ENCODE measurements at places on chromosomes 16 and 17.

DNA sequence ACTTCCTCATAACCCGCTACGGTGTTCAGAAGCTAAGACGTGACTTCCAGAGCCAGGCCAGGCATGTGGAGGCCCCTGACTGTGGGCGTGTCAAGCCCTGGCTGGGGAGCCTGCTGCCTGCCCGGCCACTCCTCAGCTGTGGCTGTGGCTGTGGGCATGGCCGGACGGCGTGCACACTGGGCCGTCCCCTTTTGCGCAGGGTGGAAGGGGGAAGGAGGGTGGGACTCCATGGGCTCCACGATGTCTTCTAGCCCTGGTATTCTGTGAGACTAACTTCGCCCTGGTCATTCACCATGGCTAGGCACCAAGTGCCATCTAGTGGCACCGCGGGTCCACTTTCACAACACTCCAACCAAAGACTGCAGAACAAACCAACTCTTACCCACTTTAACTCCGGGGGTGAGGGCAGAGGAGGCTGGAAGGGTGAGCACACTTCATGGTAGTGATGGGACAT is 67.9 kb downstream of the N4BP1 start:
- DNase-seq, result no peak

- DNase-seq, result no peak
These were observed 3.6 kb downstream of the ZNF267 start for GRCh38 chr16:31876951-31877828.

DNA sequence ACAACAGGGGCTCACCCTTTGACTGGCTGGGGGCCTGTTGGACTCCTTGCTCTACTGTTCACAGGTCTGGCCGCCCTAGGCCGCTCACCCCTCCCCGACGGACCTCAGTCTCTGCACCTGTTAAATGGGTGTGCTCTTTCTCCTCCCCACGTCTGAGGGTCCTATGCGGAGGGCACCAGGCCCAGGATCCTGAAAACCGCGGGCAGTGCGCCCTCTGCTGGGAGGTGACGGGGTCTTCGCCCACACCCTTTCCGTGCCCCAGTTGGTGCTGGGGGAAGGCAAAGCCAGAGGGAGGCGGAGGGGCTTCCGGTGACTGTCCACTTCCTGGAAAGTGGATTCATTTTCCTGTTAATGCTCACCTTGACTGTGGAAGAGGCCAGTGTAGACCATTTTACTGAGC is 1010.9 kb downstream of the KCNJ18 start:
- DNase-seq, result no peak

DNA sequence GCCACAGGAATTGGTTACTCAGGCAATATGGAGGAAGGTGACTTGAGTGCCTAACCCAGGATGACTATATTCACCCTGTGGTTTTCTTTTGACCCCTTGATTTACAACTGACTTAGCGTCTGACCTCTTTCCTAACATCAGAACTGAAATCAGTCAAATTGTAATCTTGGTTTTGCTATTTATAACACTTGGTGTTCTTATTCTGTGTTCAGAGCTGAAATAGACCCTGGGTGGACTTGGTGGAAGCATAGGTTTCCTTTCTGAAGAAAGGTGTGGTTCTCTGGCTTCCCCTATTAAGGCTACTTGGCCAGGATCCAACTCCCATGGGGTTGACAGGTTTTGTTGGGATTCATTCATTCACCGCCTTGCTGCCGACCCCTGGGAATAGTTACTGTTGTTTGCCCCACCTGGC is 80.8 kb downstream of the CLEC16A start:
- no peak for DNase-seq

All from esophagus squamous epithelium (tissue), 5 donors.